Stimulated activated CD8-positive, alpha-beta memory T cell treated with anti-CD3 and anti-CD28 coated beads, Interleukin-15, amount 100 ng/mL, for 48 hours (primary cell): ENCODE measurements at places on chromosomes 7 and 10.
A peak's percentile ranks its signal among the peaks of the same experiment; 100 is the strongest.

- DNase-seq = no peak
Observed at GRCh38 chr10:28984431-28984830, 304.4 kb upstream of the LYZL1 start.

DNA sequence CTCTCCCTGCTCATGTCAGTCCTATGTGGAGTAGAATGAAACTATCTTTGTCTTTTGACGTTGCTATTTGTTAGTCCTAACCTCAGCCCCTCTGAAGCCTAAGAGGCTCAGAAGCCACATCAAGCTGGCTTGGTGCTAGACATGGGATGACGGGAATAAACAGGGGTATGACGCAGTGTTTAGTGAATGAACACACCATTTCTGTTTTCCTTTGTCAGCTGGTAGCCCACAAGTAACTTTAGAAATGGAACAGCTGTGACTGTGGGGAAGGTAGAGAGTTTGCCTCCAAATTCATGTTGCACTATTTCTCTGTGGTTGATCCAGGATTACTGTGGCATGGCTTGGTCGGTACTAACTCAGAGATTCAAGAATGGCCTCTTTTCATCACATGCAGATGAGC is 31.3 kb downstream of the COX15 start:
- DNase-seq = no peak

DNA sequence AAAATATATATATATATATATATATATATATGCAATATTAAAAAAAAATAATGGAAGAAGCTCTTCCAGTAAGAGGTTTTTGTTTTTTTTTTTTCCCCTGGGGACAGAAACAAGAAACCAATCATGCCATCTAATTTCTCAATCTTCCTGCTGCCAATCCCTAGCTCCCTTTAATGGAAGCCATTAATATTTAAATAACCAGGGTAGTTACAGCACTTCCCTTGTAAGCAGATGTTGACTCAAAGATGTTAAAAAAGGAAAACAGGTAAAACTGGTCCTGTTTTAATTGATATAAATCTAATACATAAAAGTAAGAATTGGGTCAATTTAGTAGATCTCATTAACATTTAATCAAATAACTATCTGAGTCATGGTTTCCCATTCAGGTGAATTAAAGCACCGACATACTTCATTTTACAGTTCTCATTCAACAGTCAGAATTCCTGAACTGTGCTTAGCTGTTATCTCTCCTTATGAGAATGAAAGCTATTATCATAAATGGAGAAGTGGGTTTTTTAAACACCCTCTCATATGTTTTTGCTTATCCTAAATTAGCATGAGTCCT is 22.6 kb downstream of the CPVL start:
- no peak for DNase-seq

- DNase-seq = no peak
Observed at GRCh38 chr10:70192326-70192968, 22.1 kb upstream of the SAR1A start.

DNA sequence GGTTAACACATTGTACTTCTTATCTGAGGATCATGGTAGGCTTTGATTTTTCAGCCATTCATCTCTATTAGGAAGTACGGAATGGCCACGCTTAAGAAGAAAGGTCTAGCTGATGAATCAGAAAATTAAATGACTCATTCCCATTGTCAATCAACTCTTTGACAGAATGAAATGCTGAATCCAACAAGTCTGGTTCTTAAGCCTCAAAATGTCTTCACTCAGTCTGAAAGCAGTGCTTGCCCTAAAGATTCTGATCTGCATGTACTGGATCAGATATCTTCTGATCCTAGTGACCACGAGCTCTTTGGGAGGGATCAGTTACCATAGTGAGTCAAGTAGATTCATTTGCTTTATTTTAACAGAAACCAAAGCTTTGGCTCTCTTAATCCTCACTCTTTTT is 5.7 kb upstream of the CELF2 start:
- no peak for DNase-seq

GRCh38 chr7:108415821-108416536 is 40.3 kb downstream of the NRCAM start:
- DNase-seq = peak; percentile 26

DNA sequence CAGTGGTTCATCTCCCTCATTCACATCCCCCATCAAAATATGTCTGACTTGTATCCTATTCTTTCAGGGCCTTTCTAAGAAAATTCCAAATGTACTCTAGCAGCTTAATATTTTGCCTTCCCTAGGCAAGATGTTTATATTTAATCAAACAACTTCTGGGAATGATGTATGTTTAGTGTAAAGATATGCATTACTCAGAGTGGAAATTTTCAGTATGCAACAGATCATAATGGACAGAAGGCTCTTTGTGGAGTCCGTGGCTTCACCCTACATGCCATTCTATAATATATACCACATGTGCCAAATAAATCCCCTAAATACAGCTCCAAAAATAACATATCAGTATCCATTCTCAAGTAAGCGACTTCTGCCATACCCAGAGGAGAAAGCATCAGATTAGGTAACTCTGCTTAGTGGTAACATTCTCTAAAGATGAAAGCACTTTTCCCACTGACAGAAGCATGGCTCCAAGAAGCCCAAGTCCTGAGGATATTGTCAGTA is 316.6 kb downstream of the KCNMA1 start:
- DNase-seq = no peak

DNA sequence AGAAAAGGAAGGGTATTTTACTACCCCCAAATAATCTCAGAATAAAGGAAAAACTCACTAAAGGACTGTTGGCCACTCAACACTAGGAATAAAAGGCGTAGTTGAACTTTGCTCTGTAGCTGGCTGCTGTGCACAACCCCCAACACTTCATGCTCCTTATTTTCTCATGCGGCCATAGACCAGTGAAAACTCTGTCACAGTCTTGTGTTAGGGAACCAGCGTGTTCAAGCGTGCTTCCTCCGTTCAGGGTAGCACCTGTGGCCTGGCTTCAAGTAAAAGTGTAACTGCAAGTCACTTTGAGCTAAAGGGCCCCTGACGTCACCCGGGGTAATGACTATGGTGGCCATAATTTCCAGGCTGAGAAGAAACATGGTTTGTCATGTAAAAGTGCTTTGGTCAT is 27.0 kb downstream of the BLNK start:
- DNase-seq = no peak

DNA sequence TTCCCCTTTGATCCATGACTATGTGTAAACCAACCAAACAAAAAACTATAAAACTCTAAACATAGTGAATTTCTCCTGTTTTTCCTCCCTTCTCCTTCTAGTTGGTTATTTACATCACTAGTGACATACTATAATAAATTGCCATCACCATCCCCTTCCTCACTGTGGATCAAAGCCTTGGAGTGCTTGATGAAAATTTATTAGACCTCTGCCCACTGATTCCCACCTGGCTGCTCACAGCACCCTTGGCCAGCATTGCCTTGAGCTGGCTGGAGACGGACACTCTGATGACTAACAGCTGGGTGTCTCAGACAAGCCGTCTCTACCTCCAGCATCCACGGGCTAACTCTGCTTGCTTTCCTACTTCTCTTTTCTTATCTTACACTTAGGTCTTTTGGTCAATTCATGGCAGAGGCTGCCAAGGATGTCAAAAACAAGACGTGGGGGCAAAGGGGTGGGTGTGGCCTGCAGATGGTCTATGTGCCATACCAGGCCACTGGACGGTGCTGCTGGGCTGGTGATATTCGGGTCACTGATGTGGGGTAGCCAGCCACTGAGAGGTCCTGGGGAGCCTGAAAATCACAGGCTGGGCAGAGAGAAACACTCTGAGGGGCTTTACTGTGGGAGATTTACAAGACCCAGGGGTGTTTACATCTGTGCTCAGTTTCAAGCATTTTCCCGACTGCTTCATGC is 207.8 kb downstream of the TAX1BP1 start:
- no peak for DNase-seq

- DNase-seq = no peak
Observed at GRCh38 chr7:124059375-124059774, 26.5 kb upstream of the TMEM229A start.

DNA sequence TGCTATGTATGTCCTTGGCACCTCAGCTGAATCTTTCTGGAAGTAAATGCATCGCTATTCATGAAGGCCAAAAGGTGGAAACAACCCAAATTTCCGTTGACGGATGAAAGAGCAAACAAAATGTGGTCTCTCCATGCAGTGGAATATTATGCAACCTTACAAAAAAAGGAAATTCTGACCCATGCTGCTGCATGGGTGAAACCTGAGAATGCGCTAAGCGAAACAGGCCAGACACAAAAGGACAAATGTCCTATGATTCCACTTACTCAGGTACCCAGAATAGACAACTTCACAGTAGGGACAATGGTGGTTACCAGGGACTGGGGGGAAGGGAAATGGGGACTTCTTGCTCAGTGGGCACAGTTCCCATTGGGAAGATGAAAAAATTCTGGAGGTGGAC is 158.8 kb downstream of the CAMK1D start:
- DNase-seq = no peak

GRCh38 chr10:33204031-33204430 is 130.4 kb downstream of the NRP1 start:
- no peak for DNase-seq

DNA sequence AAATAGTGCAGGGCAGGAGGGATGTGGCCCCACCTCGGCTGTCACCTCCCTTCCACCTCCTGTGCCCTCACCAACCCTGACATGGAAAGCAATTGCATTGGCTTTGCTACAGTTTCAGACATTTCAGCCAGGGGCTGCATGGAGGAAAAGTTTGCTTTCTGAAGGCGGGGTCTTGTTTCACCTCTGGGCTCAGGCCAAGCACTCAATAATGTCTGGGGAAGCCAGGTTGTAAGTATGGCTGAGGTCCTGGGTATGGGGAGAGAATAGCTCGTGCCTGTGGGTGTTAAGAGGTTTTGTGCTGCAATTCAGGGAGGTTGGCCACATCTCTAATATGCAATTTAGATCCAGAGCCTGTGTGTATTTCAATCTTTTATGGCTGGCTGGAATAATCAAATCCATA is 238.4 kb upstream of the MKI67 start:
- DNase-seq = no peak

DNA sequence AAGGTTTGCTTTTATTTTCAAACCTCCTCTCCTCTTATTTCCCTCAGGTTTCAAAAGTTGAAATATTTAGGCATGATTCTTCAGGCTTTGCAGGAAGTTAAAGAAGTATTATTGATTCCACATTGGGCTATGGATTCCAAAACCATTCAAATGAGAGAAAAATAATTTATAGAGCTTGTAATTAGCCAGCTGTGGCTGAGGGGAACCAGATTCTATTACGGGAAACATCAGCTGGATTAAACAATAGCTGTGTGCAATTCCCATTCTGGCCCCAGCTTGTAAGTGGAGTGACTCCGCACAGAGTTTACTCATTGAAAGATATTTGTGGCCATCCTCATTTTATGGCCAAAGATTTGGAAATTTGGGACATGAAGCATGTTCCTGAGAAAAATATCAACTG is 77.0 kb upstream of the PHYHIPL start:
- no peak for DNase-seq
